Mesenchymal stem cell (in vitro differentiated cells and primary cell): ENCODE measurements at places on chromosomes 12 and 14.

- peak; percentile 55 for DNase-seq
Measured at GRCh38 chr14:60064491-60065072, 27.1 kb upstream of the PCNX4 start.

DNA sequence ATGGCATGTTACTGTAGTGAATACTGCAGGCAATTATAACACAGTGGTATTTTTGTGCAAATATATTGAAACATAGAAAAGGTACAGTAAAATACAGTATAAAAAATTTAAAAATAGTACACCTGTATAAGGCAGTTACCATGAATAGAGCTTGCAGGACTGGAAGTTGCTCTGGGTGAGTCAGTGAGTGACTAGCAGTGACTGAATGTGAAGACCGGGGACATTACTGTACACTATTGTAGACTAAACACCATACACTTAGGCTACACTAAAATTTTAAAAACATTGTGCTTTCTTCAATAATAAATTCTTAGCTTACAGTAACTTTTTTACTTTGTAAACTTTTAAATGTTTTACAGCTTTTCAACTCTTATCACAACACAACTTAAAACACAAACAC is 181.7 kb downstream of the GALC start:
- DNase-seq, result no peak

- no peak for DNase-seq
Measured at GRCh38 chr14:94400422-94400841, 12.0 kb upstream of the SERPINA1 start.

DNA sequence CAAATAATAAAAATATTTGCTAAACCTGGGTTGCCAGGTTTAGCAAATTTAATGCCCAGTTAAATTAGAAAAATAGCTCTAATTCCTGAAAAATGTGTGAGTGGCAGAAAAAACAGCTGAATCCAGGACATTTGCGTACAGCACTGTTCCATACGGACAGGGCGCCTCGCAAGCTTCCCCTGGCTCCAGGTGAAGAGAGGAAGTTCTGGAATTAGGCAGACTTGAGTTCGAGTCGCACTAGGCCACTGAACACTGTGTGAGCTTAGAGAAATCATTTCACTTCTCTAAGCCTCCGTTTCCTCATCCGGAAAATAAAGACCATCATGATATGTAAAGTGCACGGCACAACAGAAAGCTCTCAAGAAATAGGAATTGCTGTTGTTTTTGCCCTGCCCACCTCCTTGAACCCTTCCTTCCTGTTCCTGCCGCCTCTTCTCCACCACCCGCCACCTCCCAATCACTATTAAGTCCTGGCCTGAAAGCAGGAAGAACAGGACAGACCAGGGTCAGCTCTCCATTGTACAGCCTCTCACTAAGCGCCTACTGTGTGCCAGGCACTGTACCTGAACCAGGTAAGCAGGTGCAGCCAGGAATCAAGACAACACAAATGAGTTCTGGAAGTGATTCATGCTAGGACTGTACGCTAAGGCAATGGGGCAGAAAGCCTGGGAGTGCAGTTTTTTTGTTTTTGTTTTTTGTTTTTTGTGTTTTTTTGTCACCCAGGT is 763 bp upstream of the PHETA1 start:
- no peak for DNase-seq

DNA sequence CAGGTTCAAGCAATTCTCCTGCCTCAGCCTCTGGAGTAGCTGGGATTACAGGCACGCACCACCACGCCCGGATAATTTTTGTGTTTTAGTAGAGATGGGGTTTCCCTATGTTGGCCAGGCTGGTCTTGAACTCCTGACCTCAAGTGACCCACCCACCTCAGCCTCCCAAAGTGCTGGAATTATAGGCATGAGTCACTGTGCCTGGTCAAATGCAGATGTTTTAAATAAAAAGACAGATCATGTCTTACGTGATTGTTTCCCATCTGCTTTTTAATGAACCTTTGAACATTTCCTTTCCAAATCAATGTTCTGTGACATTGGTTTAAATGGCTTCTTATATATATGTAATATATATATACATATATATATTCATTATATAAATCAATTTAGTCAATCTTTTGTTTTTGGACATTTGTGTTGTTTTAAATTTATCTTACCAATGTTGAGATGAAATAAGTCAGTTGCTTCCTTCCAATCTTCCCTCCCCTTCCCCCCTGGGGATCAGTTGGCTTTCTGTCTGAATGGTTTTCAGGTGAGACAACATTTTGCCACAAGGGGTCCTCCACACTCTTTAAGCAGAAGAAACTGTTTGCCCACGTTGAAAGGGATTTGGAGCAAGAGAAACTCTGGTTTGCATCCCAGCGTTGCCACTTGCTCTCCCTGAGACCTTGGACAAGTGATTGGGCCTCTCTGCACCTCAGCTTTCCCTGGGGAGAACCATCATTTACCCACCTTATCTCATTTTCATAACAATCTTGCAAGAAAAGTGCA is 47.6 kb upstream of the RBM19 start:
- no peak for DNase-seq

- no peak for DNase-seq
Measured at GRCh38 chr14:68552075-68552474, 240.8 kb downstream of the ZFP36L1 start.

- DNase-seq, result peak; percentile 88
Measured at GRCh38 chr14:64444984-64445845, 20.1 kb upstream of the AKAP5 start.

DNA sequence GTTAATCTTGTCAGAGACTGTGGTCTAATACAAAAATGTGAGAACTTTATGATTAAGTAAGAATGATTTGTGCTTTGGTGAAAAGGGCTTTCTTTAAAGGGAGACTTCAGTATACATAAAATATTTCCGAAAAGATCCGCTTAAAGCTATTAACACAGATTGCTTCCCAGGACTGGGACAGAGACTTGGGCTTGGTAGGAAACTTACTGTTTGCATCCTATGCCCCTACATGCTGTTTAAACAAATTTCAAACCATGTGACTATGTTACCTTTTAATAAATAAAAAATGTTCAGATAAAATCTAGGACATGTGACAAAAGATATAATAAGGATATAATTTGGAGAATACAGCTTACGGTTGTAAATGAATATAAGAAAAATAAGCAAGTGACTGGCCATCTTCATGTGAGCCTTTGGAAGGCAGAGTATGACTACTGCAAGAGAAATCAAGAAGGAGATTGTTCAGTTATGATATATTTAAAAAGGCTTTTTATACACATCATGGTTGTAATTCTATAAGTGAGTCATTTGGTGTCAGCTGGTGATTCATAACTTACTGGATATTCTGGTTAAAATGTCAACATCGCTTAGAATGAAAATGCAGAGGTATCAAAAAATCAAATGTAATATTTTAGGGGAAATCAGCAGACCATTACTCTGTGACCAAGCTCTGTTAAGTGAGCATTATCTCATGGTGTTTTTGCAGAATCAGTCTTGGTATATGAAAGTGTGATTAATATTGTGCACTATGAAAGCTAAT is 234.7 kb upstream of the E2F7 start:
- no peak for DNase-seq

DNA sequence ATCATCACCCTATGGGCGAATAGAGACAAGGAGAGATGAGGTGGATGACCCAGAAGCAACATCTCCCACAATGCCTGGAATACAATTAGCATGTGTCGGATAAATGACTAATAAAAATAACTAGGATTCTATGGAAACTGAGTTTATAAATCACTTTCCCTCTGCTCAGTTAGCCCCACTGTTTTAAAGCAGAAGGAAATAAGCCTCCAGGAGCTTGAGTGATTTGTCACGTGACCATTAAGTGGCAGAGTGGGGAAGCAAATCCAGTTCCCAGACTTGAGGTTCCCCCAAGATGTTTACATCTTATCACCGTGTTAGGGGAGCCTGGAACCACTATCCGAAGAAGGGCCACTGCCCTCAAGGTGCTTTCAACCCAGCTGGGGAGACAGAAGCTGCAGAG is 136.5 kb upstream of the CCND2 start:
- DNase-seq, result no peak

DNA sequence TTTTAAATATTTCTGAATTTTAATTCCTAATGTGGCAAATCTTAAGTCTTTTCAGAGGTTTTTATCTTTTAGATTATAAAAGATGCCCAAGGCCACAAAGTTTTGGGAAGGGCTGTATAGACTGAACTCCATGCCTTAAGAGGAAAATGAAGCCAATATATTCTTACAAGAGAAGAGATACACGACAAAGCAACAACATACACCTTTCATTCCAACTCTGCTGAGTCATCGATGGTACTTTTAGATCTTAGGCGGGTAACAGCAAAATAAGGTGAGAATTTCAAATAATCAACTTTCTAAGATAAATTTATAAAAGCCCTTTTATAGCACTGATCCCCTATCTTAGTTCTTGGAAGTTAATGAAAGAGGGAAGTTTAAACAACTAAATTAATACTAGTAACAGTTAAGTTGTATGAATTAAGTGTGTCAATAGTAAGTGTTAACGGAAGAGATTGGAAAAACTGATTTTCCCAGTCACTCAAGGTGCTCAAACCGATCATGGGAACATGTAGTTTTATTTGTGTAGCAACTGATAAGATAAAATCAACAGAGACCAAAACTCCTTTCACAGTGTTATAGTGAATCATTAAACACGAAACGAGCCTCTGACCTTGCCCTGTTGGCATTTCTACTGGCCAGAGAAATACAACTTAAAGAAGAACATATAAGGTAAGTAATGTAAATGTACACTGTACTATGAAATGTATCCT is 18.8 kb upstream of the PIK3C2G start:
- DNase-seq, result no peak

DNA sequence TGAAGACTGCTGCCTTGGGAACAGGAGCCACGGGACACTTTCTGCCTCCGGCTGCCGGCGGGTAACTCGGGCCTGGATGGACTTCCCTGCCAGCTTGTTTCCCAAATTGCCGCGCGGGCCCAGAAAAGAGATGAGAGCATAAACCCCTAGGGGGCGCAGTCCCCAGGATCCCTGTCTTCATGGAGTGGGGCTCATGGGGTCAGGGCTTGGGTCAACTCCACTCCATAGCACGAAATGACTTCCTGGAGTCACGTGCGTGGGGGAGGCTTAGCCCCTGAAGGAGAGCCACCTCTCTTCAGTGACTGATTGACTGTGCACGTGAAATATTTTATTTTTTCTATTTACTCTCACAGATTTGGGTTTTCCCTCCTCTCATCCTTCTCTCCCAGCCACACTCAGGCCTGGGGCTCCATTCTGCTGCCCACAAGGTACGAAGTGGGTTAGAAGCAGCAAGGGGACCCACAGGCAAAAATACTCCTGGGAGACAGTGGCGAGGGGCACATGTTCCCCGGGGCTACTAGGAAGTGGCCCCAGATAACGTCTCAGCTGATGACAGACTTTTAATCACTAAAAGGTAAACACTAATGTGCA is 10.0 kb downstream of the PGF start:
- peak; percentile 53 for DNase-seq

GRCh38 chr14:101925152-101925551 is 39.2 kb upstream of the DYNC1H1 start:
- no peak for DNase-seq

GRCh38 chr12:72006766-72007165 is 68.1 kb downstream of the TPH2 start:
- DNase-seq, result peak; percentile 16

DNA sequence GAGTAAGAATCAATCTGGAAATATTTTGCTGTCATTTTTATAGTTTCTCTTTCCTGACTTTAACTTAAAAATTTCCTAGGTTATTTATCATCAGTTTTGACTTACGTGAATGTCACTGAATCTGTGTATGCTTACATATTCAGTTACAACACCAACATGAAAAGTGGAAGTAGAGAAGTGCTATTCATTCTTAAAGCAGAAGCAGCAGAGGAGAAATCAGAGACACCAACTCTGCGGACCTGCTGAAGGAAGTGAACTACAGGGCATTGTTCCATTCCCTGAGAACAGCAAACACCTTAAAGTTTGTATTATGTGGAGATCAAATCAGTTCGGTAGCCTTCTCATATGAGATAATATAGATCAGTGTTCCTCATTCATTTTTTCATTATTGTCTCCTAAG is 34.1 kb downstream of the RAD51B start:
- no peak for DNase-seq

DNA sequence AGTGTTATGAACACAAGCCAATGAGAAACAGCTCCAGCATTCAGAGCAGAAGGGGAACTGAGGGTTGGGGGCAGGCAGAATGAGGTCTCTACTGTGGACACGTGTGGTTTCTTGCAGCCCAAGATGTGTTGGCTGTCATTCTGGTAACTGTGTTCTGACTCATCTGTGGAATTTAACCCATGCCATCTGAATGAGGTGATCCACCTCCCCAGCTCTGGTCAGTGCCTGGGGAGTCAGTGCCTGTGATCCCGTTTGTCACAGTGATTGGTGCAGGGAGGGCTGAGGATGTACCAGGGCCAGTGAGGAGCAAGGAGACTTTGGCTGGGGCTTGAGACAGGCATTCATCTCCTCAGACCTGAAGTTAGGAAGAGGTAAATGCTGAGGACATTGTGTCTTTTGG is 216.8 kb downstream of the MSRB3 start:
- DNase-seq, result peak; percentile 80

DNA sequence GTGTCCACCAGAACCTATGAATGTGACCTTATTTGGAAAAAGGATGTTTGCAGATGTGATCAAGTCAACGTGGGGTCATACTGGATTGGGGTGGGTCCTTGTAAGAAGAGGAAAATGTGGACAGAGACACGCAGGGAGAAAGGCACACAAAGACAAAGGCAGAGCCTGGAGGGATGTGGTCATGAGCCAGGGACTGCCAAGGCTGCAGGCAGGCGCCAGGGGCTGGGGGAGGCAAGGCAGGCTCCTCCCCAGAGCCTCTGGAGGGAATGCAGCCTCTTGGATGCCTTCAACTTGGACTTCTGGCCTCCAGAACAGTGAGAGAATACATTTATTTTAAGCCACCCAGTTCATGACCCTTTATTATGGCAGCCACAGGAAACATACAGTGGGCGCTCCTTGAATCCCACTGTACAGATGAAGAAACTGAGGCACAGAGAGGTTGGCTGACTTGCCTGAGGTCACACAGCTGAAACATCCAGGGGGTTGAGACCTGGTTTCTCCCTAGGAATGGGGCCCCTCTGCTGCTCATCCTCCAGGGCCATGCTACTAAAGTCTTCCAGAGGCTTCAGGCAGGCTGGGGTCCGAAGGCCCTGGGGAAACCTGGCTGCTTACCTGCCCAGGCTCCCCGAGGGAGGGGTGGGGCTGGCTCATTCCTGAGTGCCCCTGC is 99.7 kb downstream of the RFLNA start:
- no peak for DNase-seq

DNA sequence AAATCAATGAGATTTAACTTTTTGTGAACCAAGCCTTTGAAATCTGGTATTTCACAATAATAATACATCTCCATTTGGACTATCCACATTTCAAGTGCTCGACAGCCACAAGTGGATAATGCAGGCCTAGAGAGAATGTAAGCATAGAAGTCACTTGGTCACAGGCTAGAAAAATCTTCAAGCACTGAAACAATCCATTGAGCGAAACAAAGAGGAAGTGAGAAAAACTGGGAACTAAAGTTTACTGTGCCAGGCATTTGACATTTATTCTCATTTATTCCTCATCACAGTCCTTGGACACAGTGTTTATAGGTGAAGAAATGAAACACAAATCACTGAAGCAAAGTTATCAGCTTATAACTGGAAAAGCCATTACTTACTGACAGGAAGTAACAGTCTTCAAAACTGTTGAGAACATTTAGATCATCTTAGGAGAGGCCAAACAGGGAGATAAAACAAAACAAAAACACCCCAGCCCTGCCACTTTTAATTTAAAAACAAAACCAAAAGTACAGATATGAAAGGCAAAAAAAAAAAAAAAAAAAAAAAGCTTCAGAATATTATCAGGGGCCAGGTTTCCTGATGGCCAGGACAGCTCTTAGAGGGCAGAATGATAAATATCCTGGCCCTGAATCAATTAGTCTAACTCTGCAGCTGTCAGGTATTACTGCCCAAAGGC is 29.2 kb downstream of the GNS start:
- peak; percentile 15 for DNase-seq
